ENCODE measurements at places on chromosomes 3 and 15.

DNA sequence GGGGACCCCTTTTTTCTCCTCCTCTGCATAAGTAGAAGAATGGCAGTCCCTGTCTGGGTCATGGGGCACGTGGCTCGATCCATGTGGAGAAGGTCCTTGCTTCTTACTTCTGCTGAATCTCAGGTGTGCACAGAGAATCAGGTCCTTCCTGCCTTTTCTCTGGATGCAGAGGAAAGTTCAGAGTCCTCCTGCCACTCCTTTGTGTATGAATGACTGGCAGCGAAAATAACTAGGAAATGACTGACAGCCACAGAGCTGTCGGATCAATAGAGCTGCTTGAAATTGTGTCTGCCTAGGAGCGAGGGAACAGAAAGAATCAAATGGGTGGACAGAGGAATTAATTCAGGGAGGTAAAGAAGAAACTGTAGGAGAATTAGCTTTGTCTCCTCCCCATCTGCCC, 49.6 kb upstream of the ROPN1 start:
- no peak for DNase-seq

- no peak for DNase-seq
These were observed 28.1 kb downstream of the CACNA2D2 start for GRCh38 chr3:50475348-50475747.

- no peak for DNase-seq
These were observed 174.0 kb downstream of the SUCNR1 start for GRCh38 chr3:152047465-152047864.

DNA sequence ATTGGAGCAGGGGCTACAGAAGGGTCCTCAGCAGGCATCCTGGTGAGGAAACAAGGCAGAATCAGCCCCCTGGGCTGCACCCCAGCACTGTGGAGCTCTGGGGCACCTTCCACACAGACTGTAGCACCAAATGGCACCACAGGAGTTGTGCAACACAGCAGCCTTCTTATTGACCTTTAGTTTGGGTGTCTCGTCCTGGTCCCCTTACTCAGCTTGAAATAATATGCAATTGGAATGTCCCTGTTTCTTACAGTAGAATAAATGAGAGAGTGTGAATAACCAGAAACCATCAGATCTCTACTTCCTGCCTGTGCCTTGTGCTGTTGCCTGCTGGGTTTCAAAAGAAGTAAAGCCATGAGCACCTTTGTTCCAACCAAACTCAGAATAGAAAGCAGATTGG, 44.5 kb downstream of the RPLP1 start:
- DNase-seq = no peak

DNA sequence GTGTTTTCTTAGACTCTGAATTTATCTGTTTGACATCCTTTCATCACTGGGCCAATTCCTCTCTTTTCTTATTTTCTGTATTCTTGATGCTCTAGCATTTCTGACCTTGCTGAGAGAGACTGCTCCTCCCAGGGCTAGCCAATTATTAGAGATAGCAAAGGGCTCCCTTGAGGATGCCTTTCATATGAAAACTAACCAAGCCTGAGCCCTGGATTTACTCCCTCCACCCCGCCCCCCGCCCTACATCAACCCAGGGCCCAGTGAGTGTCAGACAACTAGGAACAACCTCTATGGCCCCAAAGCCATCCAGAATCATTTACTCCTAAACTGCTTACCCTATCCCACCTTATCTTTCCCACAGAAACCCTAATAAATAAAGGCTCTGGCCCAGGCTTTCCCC, 69.7 kb upstream of the LARS2 start:
- no peak for DNase-seq

GRCh38 chr15:33046329-33046728, 148.2 kb downstream of the FMN1 start:
- no peak for DNase-seq

DNA sequence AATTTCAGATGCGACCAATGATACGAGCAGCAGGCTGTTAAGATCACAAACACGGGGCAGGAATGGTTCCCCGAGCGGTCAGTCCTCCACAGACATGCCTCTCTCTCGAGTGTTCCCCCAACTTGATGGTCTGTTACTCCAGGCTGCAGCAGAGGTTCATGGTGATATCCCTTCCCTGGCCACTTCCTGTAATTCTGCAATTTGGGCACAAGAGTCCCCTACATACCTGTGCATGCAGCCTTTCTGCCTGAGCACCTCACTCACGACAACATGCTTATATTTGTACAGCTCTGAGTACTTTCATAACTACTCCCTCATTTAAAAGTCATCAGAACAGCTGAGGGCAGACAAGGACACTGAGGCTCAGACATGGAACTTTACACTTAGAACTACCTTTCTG, 408.1 kb upstream of the NR2F2 start:
- no peak for DNase-seq

GRCh38 chr3:41193794-41194539, 5.3 kb upstream of the CTNNB1 start:
- DNase-seq = no peak

GRCh38 chr3:105752791-105753415, 115.9 kb downstream of the CBLB start:
- no peak for DNase-seq

GRCh38 chr3:33921608-33922007, 123.2 kb downstream of the PDCD6IP start:
- DNase-seq = no peak

DNA sequence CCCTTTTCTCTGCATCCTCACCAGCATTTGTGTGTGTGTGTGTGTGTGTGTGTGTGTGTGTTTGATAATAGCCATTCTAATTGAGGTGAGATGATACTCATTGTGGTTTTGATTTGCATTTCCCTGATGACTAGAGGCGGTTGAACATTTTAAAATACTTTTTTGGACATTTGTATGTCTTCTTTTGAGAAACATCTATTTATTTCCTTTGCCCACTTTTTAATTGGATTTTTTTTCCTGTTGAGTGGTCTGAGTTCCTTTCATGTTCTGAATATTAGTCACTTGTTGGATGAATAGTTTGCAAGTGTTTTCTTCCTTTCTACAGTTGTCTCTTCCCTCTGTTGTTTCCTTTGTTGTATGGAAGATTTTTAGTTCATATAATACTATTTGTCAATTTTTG, 54.3 kb upstream of the THSD4 start:
- no peak for DNase-seq

GRCh38 chr3:190543671-190544070, 29.8 kb downstream of the IL1RAP start:
- no peak for DNase-seq

DNA sequence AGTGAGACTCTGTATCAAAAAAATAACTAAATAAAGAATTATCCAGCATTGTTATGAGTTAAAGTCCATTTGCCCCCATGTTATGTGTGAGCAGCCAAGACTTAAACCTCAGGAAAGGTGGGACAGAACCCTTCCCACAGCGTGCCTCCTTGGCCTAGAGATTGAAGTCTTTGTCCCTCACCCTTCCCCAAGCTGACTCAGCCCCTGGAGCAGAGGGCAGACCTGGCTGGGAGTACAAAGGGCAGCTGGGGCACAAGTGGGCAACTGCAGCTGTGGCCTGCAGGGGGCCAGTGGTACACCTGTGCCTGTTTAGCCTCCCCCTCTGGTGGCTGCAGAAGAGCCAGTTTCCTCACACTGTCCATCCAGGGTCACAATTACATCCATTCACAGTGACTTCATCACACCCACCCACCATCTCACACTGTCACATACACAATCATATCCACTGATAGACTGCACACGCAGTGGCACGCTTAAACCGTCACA, 940 bp upstream of the ACY1 start:
- no peak for DNase-seq

- DNase-seq = no peak
These were observed 8.8 kb downstream of the PTPN9 start for GRCh38 chr15:75570126-75570845.

DNA sequence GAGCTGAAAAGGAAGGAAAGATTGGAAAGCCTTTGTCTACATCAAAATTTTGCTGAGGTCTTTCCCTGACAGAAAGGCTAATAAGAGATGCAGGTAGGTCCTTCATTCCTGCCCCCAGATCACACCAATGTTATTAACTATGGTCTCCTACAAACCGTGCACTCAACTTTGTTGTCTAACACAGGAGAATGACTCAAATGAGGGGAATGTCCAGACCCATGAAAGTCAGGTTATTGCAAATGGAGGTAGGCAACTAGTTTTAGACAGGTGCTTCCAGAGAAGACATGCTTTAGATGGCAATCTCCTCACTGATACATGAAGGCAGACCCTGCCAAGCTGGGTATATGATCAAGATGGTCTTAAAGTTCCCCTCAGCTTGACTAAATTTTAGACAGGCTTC, 51.0 kb downstream of the NFKBIZ start:
- no peak for DNase-seq

- no peak for DNase-seq
These were observed 75.0 kb upstream of the CNTN6 start for GRCh38 chr3:1017870-1018269.

DNA sequence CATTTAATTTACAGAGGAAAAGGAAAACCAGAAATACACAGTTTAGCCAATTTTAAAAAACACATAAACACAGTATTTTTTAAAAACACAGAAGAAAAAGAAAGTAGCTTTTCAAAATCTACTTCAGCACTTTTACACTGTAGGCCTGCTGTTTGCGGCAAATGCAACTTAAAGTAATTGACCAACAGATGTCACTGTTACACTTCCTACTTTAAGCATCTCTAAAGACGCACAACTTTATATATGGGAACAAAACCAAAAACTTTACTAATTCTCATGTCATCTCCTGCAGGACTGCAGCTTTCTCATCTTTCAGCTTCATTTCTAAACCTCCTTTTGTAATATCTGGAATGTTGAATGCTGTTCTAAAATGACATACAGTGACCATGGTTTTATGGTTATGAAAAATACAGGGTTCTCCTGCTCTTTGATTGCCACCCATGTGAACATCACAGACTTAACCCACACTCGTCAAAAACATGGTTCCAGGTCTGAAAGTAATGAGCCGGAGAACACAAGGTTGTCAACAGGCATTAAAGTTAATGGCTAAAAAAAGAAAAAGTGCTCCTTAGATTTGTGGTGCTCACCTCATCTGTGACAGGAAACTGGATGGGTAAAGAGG, 107.9 kb downstream of the FMN1 start:
- peak; percentile 15 for DNase-seq

DNA sequence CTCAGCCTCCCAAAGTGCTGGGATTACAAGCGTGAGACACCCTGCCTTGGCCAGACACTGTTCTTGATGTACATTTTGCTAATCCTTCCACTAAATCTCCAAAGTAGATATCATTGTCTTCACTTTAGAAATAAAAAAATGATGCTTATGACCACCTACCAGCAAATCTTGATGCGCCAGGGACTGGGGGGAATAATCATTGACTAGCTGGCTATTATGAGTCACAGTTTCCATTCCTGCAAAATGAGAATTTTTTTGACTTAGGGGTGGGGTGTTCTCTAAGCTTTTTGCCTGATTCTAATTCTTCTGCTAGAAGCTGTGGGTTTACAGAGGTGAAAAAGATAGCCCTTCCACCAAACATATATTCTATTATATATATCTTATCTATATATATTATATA, 17.1 kb upstream of the RFC4 start:
- no peak for DNase-seq

DNA sequence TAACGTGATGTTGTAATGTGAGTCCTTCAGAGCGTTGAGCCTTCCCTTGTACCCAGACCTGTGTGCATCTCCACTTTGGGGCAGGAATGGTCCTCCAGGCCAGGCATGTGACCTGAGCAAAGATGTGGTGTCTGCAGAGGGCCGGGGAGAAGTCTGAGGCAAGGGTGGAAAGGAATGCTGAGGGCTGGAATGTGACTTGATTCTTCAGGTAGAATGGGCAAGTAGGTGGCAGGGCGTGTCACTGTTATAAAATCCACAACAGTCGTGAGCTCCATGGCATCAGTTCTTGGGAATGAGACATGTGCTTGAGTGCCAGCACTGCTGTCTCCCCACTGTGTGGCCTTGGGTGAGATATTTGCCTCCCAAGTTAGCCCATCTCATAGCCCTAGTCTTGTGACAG, 24.0 kb upstream of the BSN start:
- no peak for DNase-seq

- DNase-seq = no peak
These were observed 9.9 kb downstream of the SFMBT1 start for GRCh38 chr3:53035825-53036619.

- no peak for DNase-seq
These were observed 9.0 kb downstream of the C2CD4A start for GRCh38 chr15:62075595-62076277.

- DNase-seq = no peak
These were observed 108.8 kb downstream of the TOP2B start for GRCh38 chr3:25555695-25556437.

GRCh38 chr3:44067431-44067830, 174.3 kb upstream of the TOPAZ1 start:
- no peak for DNase-seq
